A549 treated with GW870086 at 1 μM for 4 hours (cell line): ENCODE measurements at places on chromosomes 1 and 21. TPM values are rescaled to one million over a fixed set of nuclear protein-coding genes. Genes with fewer than 3 reads are reported as not detected.

The MEX3A gene
- 0.98 to 2.3 TPM (median 1.8 TPM) in 5 replicates for total RNA-seq

The KRTAP19-3 gene
- not detected in 5 replicates for total RNA-seq

The RAB3B gene
- total RNA-seq, result 4.8 to 8.5 TPM (median 6.8 TPM) in 5 replicates

The TTLL10 gene
- not detected in 5 replicates for total RNA-seq

The CD5L gene
- not detected in 5 replicates for total RNA-seq

The VCAM1 gene
- not detected in 5 replicates for total RNA-seq

The HAO2 gene
- total RNA-seq, result not detected in 5 replicates

The SLC35F3 gene
- total RNA-seq, result 4.0 to 5.4 TPM (median 5.3 TPM) in 5 replicates

The DCLRE1B gene
- total RNA-seq, result 7.3 to 9.7 TPM (median 8.8 TPM) in 5 replicates

The HSD3B2 gene
- total RNA-seq, result not detected in 5 replicates

The GON4L gene
- 13.1 to 16.6 TPM (median 14.8 TPM) in 5 replicates for total RNA-seq
